ENCODE measurements at places on chromosomes 1 and 21.

GRCh38 chr1:202254454-202255252 is 61.1 kb downstream of the LGR6 start:
- DNase-seq = no peak

DNA sequence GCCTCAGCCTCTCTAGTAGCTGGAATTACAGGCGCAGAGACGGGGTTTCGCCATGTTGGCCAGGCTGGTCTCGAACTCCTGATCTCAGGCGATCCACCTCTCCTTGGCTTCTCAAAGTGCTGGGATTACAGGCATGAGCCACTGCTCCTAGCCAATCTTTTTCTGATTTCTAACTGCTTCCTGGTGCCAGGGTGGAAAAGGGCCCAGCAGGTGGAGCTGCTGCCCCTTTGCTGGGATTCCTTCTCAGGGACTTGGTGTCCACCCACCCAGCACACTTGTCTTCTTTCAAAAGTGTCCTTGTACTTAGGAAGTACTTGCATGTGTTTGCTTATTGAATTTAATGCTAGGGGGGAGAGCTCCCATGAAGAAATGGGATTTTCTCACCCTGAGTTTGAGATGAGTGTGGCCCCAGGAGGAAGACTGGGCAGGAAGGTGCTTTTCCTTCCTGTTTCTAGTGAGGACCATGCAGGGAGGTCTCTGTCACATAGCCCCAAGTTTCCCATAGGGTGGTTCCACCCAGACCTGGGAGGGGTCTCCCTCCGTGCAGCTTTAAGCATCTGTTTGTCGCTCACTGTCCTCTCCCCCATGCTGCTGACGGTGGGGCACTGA is 14.2 kb downstream of the UTP11 start:
- DNase-seq = peak; percentile 70

- DNase-seq = no peak
These were observed 626.2 kb downstream of the SMYD3 start for GRCh38 chr1:245880754-245881403.

DNA sequence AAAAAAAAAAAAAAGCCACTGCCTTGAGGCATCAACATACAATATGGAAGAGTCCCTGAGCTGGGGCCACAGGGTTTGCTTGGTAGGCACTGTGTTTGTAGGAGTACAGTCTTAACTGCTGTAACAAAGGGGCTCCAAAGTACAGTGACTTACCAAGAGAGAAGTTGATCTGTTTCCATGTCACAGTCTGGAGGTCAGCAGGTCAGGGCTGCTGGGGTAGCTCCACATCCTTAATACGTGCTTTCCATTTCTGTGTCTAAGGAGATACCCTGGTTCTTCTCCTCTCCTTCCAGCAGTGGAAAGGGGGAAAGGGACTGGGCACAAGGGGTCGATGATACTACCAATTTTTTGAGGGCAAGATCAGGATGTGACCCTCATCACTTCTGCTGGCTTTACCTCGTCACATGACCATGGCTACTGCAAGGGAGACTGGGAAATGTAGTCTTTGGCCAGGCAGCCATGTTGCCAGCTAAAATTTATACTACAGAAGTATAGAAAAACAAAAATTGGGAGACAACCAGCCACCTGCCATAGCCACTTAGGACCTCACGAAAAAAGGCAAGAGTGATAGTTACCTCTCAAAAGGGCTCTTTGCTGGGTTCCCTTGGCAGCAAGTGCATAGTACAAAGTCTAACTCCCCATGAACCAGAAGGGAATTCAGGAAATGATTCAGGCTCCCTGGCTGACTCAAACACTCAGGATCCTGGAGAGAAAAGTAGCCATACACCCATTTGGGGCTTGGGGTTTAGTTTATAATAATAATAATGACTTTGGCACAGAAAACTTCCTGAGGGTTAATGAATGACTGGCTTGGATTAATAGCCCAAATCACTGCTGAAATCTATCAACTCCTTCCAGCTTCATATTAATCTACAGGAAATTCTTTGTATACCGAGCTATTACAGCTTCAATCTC is 52.7 kb upstream of the ATP5PO start:
- peak; percentile 26 for DNase-seq

GRCh38 chr1:177517546-177517945 is 346.8 kb downstream of the BRINP2 start:
- no peak for DNase-seq

GRCh38 chr1:185681034-185681633 is 53.1 kb upstream of the HMCN1 start:
- DNase-seq = peak; percentile 60

DNA sequence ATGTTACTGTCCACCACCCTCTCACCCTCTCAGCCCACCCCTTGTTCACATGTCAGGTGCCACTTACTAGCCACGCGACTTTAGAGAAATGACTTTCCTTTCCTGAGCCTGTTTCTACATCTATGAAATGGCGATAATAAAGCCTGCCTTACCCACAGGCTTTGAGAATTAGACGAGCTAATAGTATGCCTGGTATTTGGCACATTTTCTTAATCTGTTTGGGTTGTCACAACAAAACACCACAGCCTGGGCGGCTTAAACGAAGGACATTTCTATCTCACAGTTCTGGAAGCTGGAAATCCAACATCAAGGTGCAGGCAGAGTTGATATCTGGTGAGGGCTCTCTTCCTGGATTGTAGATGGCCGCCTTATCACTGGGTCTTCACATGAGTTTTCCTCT is 273.9 kb upstream of the FMN2 start:
- no peak for DNase-seq

- no peak for DNase-seq
These were observed 89.6 kb downstream of the C1orf94 start for GRCh38 chr1:34266127-34266951.

GRCh38 chr21:22904385-22904784 is 1906.2 kb downstream of the NCAM2 start:
- no peak for DNase-seq

DNA sequence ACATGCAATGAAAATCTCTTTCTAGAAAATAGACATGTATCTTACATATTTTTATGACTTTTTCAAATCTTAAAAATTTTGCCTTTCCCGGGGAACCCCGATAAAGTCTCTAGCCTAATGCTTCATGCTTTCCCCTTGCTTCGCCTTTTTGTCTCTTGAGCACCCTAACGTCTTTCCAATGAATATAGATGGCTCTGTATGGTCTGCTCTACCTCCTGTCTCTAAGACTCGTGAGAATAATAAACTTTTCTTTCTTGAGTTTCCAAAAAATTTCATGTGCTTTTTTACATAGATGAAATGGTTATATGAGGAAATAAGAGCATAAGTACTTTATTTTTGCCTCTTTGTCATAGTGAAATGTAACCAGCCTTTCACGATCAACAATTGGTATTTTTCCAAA is 202.6 kb downstream of the PDE4B start:
- no peak for DNase-seq

DNA sequence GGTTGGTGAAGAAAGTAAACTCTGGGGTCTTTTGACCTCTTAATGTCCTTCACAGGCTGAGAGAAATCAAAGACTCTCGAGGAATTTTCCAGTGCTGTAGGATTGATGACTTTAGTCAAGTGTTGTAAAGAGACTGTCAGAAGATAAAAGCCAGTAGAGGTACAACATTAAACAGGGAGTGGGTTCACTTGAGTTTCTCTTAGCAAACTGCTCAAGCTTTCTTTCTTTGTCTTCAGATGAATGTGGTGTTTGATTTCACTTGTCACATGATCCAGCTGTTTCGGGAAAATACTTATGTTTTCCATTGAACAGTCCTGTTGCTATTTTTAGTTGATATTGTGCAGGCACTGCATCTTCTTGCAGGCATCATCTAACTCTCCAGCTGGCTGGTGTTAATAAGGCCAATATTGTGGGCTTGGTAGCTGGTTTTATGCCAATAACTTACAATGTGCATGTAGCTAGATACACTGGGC is 45.6 kb downstream of the XCL2 start:
- DNase-seq = no peak

GRCh38 chr1:74771913-74772515 is 39.1 kb downstream of the TYW3 start:
- DNase-seq = peak; percentile 65

- peak; percentile 84 for DNase-seq
These were observed at the start of the genes ADORA3 and TMIGD3 for GRCh38 chr1:111503585-111504060. Gene ADORA3 (minus strand): TSS chr1:111503633. CDS start chr1:111503354, 279 bp downstream. Gene TMIGD3 (minus strand): TSS chr1:111503633. CDS start chr1:111503354, 279 bp downstream.

- no peak for DNase-seq
These were observed 128.3 kb upstream of the HMGB4 start for GRCh38 chr1:33735624-33736023.

DNA sequence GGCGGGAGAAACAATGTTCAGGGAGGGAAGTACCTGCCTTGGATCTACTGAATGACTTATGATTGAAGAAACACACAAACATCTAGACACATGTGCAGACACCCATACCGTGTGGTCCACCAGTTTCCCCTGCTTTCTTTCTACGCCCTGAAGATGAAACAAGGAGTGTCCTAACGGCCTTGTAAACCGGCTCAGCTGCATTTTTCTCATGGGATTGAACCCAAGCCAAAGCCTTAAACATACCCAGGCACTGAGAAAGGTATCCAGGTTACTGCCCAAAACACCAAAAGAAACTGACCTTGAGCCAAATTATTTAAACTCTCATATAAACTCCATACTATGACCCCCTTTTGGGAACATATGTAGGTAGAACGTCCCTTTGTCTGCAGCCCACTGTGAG is 630.0 kb upstream of the RGS18 start:
- no peak for DNase-seq

- no peak for DNase-seq
These were observed 8.5 kb downstream of the VPS45 start for GRCh38 chr1:150076066-150076465.

DNA sequence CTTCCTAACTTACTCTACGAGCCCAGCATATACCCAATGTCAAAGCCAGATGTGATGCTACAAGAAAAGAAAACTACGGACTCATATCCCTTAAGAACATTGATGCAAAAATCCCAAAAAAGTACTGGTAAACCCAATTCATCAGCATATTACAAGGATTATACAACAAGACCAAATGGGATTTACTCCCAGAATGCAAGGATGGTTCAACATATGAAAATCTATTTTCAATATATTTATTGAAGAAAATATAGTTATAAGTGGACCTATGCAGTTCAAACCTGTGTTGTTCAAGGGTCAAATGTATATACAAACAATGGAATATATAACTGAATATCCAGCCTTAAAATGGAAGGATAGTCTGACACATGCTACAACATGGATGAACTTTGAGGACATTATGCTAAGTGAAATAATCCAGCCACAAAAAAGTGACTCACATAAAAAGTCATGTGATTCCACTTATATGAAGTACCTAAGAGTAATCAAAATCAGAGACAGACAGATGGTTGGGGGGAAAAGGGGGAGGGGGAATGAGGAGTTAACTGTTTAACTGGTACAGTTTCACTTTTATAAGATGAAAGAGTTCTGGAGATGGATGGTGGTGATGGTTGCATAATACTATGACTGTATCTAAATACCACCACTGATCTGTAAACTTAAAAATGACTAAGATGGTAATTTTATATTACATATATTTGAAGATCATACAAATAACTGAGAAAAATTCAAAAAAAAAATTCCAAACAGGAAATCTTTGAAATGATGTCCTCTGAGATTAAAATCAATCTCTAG is 3.7 kb upstream of the KLF18 start:
- no peak for DNase-seq

DNA sequence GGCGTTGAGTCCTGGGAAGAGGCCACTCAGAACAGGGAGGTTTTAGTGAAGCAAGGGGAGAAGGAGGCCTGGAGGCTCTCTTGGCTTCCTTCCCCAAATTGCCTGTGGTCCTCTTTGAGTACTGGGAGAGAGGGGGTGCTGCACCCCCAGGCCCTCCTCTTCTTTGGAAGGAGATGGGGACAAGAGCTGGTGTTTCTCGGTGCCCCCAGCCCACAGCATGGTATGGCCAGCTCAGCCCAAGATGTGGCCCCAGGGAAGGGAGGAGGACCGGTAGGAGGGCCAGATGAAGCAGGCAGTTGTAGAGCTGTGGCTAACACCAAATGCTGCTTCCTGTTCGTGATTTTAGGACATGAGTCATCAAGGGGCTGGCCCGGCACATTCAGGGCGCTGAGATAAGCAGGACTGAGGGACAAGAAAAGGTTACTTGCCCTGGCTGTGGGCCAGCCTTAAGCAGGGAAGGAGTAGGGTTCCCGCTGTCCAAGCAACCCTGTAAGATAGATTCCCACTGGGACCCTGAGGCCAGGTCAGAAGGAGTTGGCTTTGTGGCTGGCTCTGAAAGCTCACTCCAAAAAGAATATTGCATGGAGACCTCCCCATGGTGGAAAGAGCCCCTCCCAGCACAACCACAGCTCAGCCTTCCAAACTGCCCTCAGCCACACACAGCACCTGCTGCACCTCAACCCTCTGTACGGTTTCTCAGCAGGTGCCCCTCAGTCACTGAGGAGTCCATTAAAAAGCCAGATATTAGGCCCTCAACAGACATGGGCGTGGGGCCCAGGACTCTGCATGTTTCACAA is 4.9 kb upstream of the TNFRSF1B start:
- peak; percentile 96 for DNase-seq

- peak; percentile 59 for DNase-seq
These were observed 85.9 kb downstream of the TM2D1 start for GRCh38 chr1:61638911-61639605.

GRCh38 chr1:81197591-81197990 is 603.1 kb upstream of the ADGRL2 start:
- DNase-seq = no peak

GRCh38 chr1:209063767-209064659 is 519.5 kb upstream of the CAMK1G start:
- no peak for DNase-seq

- no peak for DNase-seq
These were observed 43.2 kb upstream of the VAMP3 start for GRCh38 chr1:7727809-7728471.

DNA sequence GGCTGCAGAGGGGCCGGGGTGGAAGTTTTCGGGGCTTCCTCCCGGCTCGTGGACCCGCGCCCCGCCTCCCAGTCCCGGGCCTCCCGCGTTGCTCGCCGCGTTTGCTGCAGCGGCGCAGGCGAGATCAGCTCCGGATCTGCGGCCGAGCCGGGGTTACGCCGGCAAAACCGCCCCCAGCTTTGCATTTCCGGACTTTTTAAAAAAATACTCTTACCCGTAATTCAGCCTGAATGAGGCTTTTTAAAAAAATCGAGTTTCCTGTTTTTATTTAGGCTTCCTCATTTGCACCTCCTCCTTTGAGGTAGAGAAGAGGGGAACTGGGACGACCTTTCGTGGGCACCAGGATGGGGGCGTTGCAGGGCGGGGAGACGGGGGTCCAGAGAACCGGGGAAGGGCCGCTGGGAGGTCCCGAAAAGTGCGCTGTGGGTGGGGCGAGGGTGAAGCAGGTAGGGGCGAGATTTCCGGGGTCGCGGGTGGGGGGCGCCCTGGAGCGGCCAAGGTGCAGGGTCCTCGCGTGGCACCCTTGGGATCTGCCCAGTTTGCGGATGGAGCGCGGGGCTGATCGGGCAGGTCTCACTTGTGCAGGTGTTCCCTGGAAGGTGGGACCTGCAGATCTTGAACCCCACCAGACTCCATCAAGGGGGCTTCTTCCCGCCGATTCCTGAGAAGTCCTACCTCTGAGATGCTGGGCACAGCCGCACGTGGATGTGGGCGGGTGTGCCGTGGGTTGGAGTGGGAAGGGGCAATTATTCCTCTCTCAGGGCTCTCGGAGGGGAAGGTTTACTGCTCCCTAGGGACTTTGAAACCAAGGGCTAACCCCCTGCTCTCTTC is 1.1 kb downstream of the PIK3CD start:
- peak; percentile 90 for DNase-seq

GRCh38 chr1:47796626-47797025 is 200.6 kb downstream of the TRABD2B start:
- DNase-seq = no peak

Measured in suppressor macrophage (primary cell).